ENCODE measurements at places on chromosomes 1 and 21. TPM values are rescaled to one million over a fixed set of nuclear protein-coding genes. Genes with fewer than 3 reads are reported as not detected.

- no peaks in the 10 kb centered on the region for H3K36me3 ChIP-seq
- no peak overlapping the region for H3K4me3 ChIP-seq
- peaks cover 33% of the 10 kb centered on the region for H3K27me3 ChIP-seq
- H3K27ac ChIP-seq, result no peak overlapping the region
- H3K4me1 ChIP-seq, result no peaks in the 10 kb centered on the region
- DNase-seq, result no peak
These were observed 53.3 kb upstream of the FAM89A start for GRCh38 chr1:231093156-231093922.

GRCh38 chr21:36744190-36744559 lies 45.3 kb downstream of the SIM2 start:
- H3K27ac ChIP-seq, result no peak overlapping the region
- no peak for DNase-seq
- H3K4me1 ChIP-seq, result peaks cover 17% of the 10 kb centered on the region
- peaks cover 45% of the 10 kb centered on the region for H3K27me3 ChIP-seq
- H3K4me3 ChIP-seq, result no peak overlapping the region

- H3K27me3 ChIP-seq, result peaks cover 8% of the 10 kb centered on the region
- no peak for DNase-seq
- H3K27ac ChIP-seq, result no peak overlapping the region
- H3K4me3 ChIP-seq, result no peak overlapping the region
- no peaks in the 10 kb centered on the region for H3K36me3 ChIP-seq
- no peaks in the 10 kb centered on the region for H3K4me1 ChIP-seq
These were observed 12.3 kb downstream of the SLC9C2 start for GRCh38 chr1:173590557-173590956.

DNA sequence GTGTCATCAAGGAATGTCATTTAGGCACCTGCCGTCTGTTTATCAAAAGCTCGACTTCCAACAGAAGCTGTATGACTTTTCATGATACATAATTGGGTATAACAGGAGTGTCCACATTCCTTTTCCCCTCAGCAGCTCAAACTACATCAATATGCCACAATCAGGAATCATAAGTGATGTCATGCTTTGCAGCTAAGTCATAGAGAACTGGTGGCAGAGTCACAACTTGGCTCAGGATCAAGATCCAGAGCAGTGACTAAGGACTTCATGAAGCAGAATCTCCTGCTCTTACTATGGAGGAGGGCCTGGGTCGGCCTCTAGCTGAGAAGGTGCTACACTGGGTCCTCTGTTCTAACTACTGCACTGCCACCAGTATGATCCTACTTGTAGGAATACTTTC lies 36.5 kb upstream of the AGBL4 start:
- no peak overlapping the region for H3K4me3 ChIP-seq
- no peaks in the 10 kb centered on the region for H3K27me3 ChIP-seq
- no peaks in the 10 kb centered on the region for H3K36me3 ChIP-seq
- H3K4me1 ChIP-seq, result no peaks in the 10 kb centered on the region
- DNase-seq, result no peak

- no peak overlapping the region for H3K4me3 ChIP-seq
- H3K27me3 ChIP-seq, result no peaks in the 10 kb centered on the region
- no peaks in the 10 kb centered on the region for H3K36me3 ChIP-seq
- no peak overlapping the region for H3K27ac ChIP-seq
- H3K4me1 ChIP-seq, result peaks cover 8% of the 10 kb centered on the region
- DNase-seq, result no peak
These were observed 173.1 kb downstream of the LMO4 start for GRCh38 chr1:87501738-87502137.

DNA sequence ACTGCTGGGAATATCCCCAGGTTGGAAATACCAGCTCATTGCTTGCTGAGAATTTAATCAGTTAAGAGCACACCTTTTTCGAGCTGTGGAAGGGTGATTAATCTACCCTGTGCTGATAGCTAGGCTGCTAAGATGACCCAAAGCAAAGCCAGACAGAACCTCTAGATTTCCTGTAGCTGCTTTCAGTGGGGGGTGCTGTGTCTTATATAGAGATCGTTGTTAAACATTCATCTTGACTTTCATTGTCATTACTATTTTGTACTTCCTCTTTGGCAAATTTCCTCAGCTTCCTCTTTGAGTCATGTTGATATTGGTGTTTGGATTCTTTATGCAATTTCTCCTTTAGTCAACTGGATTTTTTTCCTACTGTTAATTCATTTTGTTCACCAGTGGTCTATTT lies 155.3 kb downstream of the DISC1 start:
- no peaks in the 10 kb centered on the region for H3K36me3 ChIP-seq
- no peaks in the 10 kb centered on the region for H3K27me3 ChIP-seq
- no peak overlapping the region for H3K4me3 ChIP-seq
- no peak for DNase-seq

DNA sequence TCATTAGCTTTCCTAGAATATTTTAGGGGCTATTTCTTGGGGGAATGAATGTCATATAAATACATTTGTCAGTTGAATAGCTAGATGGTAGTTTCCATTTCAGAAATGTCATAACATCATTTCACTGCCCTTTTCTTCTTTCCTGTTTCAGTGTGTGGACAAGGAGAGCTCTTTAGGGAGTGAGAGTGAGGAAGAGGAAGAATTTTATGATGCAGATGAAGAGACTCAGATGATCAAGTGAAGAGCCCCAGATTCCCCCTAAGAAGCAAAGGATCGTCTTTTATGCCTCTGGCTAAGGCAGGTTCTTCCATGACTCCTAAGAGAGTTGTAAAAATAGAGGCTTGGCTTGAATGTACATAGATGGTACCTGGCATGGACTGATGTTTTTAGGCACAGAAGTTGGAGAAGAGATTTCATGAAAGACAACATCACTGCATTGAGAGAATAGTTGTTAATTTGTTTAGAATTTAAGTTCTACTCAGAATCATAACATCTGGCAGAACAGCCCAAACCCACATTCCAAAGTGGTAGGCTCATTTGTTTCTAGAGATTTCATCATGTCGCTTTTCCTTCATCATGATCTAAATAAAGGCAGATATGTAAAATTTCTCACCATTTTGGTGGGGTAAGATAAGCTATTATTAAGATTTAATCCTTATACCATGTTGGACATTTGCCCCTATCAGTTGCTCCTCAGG lies 44.2 kb upstream of the MAB21L3 start:
- DNase-seq, result no peak
- H3K4me3 ChIP-seq, result no peak overlapping the region

DNA sequence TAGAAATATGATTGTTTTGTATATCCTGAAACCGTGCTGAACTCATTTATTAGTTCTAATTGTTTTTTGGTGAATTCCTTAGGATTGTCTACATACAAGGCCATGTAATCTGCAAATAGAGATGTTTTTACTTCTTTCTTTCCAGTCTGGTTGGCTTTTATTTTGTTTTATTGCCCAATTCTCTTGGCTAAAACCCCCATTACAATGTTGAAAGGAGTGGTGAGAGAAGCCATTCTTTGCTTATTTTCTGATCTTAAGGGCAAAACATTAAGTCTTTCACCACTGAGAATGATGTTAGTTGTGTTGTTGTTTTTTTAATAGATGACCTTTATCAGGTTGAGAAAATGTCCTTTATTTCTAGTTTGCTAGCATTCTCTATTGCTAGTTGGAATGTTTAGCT lies 157.3 kb downstream of the NTMT2 start:
- no peaks in the 10 kb centered on the region for H3K36me3 ChIP-seq
- DNase-seq, result no peak
- no peak overlapping the region for H3K27ac ChIP-seq

- H3K27me3 ChIP-seq, result no peaks in the 10 kb centered on the region
- no peak for DNase-seq
- no peak overlapping the region for H3K4me3 ChIP-seq
- H3K27ac ChIP-seq, result no peak overlapping the region
- H3K36me3 ChIP-seq, result no peaks in the 10 kb centered on the region
These were observed 129.2 kb downstream of the CYYR1 start for GRCh38 chr21:26443867-26444266.

DNA sequence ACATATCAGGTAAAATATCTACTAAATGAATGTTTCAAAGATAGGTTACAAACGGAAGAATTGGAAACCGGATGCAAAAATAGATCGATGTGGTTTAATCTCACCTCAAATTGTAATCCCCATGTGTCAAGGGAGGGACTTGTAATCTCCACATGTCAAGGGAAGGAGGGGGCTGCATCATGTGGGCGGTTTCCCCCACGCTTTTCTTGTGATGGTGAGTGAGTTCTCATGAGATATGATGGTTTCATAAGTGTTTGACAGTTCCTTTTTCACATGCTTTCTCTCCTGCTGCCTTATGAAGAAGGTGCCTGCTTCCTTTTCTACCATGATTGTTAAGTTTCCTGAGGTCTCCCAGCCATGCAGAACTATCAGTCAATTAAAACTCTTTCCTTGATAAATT lies 408.7 kb upstream of the TMPRSS15 start:
- no peak for DNase-seq
- H3K27me3 ChIP-seq, result no peaks in the 10 kb centered on the region

DNA sequence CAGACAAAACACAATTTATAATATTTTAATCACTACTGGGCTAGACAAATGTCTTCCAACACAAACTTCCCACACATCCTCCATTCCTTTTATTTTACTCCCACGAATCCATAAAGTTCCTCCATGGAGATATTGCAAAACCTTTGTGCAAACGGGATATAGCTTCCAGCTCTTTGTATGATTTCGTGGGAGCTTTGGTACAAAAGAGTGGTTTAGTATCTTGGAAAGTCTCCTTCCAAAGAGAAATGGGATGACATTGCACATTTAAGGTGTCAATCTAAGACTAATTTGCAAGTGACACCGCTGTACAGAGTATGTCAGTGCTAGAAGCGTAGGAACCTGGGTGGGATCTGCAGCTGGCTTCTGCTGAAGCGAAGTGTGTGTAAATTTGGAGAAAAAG lies 455.2 kb upstream of the RUNX1 start:
- H3K27me3 ChIP-seq, result peaks cover 26% of the 10 kb centered on the region
- H3K4me1 ChIP-seq, result peaks cover 14% of the 10 kb centered on the region
- DNase-seq, result no peak
- H3K27ac ChIP-seq, result no peak overlapping the region
- no peaks in the 10 kb centered on the region for H3K36me3 ChIP-seq

CA6 gene
- not detected for total RNA-seq

HPCAL4 gene
- total RNA-seq, result not detected

PTPRU gene
- 0.24 TPM for total RNA-seq
